Trophoblast cell (in vitro differentiated cells and primary cell): ENCODE measurements at places on chromosomes 6 and 20.
A peak's percentile ranks its signal among the peaks of the same experiment; 100 is the strongest.

DNA sequence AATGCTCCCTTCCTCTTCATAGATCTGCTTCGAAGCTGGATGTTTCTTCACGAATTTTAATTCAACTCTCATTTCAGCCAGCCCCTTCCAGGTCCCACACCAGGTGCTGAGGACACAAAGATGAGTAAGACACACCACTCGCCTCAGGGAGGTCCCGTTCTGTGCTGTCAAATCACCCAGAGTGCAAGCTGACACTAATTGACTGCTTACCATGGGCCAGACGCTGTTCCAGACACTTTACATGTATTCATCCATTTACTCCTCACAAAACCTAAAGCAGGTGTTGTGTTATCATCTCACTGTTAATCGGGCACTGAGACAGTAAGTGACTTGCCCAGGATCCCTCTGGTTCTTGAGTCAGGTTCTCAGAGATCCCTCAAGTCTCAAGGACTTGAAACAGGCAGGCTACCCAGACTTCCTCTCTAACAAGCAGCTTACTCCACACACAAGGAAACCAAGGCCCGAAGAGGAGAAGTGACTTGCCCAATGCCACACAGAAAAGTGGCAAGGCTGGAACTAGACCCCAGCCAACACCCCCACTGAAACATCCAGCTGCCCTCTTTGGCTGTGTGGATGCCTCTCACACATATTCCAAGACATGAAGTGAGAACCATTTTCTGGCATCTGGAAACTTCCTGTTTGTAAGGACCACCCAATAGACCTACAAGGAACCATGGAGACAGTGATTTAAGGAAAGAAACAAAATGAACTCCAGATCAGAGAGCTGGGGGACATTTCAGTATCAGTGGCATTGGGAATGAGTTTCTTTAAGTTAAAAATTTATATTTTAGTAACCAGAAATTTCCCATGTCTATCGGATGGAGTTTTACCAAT, 174.5 kb downstream of the CDC5L start:
- no peak for DNase-seq

GRCh38 chr6:37487591-37488380, 11.9 kb downstream of the CCDC167 start:
- DNase-seq = no peak

GRCh38 chr20:50673466-50674137, 17.7 kb downstream of the RIPOR3 start:
- no peak for DNase-seq

DNA sequence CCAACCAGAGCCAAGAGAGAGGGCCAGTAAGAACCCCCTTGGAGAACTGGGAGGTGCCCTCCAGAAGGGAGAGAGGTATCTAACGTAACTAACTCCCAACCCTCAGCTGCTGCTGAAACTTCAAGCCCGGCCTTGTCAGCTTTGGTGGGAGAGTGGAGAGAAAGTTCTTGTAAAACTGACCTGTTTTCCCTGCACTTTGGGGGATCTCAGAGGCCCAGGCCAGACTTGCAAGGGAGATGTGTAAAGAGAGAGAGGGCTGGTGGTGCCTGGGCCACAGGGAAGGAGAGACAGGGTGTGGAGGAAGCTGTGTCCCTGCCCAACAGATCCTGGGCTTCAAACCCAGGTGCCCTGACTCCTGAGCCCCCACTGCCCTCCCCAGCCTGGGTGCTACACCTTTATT, 17.3 kb upstream of the IP6K3 start:
- DNase-seq = no peak

GRCh38 chr20:35823147-35823546, 51.3 kb downstream of the PHF20 start:
- DNase-seq = no peak

- DNase-seq = no peak
These were observed 67.8 kb downstream of the TNFRSF21 start for GRCh38 chr6:47241742-47242482.

GRCh38 chr20:13659288-13659687, 20.6 kb upstream of the TASP1 start:
- DNase-seq = no peak

- no peak for DNase-seq
These were observed 91.7 kb upstream of the KCNQ5 start for GRCh38 chr6:72530152-72530551.

DNA sequence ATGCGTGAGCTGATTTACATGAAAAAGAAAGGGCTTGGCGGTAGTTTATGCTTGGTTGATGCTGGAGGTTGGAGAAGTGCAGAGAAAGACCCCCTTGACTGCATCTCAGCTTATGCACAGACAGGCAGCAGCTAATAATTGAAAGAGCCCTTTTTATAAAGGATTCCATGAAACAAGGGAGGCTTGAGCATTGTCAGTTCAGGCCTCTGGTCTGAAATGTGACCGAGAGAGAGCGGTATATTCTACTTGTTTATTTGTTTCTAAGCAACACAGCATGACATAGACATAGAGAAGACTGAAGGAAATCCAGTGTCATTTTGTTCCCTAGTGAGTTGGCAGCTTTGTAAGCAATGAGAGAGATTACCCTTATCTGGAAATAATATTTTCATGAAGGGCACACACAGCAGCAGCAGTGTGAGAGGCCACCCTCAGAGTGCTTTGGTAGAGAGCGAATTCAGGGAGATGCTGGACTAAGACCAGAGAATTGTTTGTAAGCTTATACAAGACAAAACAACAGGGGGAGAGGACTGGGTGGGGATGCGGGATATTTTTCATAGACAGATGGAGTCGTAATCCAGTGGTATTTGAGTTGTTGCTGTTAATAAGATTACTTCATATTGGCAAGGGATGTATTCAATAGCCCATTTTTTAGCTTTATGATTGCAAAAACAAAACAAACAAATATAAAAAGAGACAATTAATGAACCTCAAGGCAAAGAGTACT, 34.6 kb upstream of the LAMA2 start:
- DNase-seq = peak; percentile 21

DNA sequence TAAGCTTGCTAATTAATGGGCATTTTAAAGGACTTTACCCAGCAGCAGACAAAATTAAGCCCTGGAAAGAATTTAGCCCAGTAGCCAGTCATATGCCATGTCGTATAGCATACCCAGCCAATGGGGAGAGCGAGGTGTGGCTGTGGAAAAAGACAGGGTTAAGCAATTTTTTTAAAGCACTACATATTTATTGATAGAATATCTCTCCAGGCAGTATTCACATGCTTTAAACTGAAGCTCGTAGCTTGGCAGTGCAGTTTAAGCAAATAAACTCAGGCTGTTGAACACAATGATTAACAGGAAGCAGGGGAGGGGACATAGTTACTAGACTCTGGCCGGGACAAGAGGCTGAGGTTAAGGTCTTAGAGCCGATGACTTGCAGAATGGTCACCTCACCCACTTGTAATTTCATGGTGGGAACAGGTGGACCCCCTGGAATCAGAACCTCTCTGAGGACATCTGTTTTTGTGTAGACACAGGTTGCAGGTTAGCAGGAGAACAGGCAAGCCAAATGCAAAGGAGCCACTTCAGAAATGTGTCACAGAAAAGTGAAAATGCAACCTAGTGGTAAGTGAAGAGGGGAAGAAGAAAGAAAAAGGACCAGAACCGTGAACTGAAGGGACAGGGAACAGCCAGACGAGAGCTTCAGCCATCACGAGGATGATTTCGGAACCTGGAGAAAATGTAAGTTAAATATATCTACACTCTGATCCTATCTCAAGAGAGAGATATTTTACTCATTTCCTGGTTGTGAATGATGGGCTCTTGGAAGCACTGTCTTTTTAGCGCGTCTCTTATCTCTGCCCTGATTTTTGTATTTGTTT, 7.2 kb downstream of the GCNT2 start:
- DNase-seq = no peak

- no peak for DNase-seq
These were observed 573.6 kb downstream of the PRKN start for GRCh38 chr6:162154001-162154400.

DNA sequence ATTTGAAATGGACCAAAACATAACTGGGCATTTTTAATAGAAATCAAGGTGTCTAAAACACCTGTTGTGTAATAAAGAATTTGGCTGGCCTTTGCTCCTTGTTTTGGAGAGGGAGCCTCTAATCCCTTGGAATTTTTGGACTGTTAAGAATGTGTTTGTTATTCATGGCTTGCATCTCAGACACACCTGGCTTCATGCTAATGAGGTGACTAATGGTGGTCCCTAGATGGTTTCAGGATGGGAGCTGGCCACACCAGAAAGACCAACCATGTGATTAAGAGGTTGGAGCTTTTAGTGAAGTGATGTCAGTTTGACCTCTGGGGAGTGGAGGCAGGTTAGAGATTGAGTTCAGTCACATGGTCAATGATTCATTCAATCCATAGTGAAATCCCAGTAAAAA, 328.4 kb downstream of the DHX35 start:
- no peak for DNase-seq

DNA sequence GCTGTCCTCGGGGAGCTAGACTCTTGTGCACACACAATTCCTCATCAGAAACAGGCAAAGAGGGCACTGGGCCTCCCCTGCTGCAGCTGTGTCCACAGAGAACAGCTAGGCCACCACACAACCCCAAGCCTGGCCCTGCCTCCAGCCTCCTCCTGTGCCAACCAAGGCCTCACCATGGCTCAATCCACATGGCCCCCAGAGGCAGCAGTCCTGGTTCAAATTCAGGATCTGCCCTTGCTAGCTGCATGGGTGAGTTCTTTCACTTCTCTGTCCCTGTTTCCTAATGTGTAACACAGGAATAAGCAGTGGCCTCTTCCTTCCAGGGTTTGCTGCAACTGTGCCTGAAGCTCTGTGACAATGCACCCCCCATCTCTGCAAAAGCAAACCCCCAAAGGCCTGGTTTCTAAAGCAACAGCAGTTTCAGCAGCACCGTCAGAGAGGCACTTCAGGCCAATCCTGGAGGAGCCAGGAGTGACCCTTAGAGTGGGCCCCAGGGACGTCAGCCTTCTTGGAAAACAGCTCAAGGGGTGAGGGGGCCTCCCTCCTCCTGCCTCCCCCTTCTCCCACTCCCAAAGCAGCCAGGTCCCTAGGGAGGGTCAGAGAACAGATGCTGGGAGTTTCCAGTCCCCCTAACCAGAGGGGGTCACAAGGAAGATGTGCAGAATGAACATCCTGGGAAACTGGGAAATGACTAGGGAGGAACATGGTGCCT, 2.2 kb downstream of the ADISSP start:
- DNase-seq = no peak

- peak; percentile 76 for DNase-seq
These were observed 24.6 kb downstream of the SLCO4A1 start for GRCh38 chr20:62666736-62667529.

GRCh38 chr6:63904650-63905248, 269.1 kb downstream of the PHF3 start:
- DNase-seq = peak; percentile 61

GRCh38 chr6:148128014-148128730, 214.5 kb upstream of the SASH1 start:
- DNase-seq = peak; percentile 68

- no peak for DNase-seq
These were observed 48.5 kb downstream of the TRIM27 start for GRCh38 chr6:28875191-28875747.

- DNase-seq = no peak
These were observed 11.9 kb upstream of the CNR1 start for GRCh38 chr6:88177961-88178464.

DNA sequence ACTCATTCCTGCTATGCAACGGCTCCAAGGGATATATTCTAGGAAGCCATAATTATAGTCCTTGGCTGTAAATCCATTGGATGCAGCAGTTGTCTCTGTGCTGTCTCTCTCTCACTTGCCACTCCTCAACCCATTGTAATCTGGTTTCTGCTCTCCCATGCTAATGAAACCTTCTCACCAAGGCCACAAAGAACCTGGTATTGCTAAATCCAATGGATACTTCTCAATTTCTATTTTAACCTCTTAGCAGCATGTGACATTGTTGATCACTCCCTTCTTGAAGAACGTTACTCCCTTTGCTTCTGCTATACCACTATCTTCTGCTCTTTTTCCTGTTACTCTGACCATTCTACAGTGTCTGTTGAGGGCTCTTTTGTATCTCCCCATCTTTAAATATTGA, 39.8 kb upstream of the GCLC start:
- no peak for DNase-seq

- DNase-seq = no peak
These were observed 64.0 kb upstream of the RNF146 start for GRCh38 chr6:127202676-127203075.

GRCh38 chr6:52994031-52994838, 849 bp downstream of the GSTA4 start:
- no peak for DNase-seq

GRCh38 chr20:7971536-7972280, 31.4 kb upstream of the HAO1 start:
- DNase-seq = no peak

- no peak for DNase-seq
These were observed 4.4 kb downstream of the OSER1 start for GRCh38 chr20:44206132-44206531.

DNA sequence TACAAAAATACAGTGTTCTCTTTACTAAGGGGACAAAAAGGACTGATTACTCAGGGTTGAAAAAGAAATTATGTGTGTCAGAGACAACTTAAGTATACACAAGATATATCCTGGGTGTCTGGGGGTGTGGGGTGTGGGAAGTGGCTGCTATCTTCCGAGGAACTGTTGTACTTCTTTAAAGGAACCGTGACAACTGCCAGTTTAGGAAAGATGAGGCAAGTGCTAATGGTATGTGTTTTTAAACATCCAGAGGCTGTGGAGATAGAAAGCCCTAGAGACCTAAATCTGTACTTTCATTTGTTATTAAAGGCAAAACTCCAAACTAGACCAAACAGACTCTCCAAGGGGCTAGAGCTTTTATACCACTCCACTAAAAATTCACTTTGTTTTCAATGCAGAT, 95.6 kb downstream of the SNAP25 start:
- no peak for DNase-seq

DNA sequence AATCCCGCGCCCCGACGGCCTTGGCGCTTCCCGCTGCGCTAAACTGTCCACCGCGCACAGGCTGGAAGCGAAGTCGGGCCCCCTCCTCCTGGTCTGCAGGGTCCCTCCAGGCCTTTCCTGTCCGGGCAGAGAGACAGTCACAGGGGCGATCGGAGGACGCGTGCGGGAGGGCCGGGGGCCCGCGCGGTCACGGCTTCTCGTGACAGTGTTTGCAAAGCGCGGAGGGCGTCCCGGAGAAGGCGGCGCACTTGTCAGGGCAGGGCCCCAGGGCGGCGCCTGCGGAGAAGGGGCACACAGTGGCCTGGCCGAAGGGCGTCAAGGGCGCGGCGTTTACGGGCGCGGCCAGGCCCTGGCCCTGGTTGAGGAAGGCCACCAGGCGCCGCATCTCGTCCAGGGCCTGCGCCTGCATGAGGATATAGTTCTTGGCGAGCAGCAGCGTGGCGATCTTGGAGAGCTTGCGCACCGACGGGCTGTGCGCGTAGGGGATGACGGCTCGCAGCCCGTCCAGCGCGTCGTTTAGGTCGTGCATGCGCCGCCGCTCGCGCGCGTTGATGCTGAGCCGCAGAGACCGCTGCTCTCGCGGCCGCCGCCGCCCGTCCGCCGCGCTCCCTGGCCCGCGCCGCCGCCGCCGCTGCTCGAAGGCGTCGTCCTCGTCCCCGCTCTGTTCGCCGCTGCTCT, 763 bp downstream of the BHLHE23 start:
- DNase-seq = peak; percentile 3

- DNase-seq = peak; percentile 16
These were observed 12.9 kb downstream of the COX7A2 start for GRCh38 chr6:75230484-75231325.
